Skin of body (tissue), 3 donors: ENCODE measurements at places on chromosomes 4 and X. TPM values are rescaled to one million over a fixed set of nuclear protein-coding genes. Genes with fewer than 3 reads are reported as not detected.

Gene PABPC5
- 4.9 TPM for total RNA-seq

Gene DSPP
- total RNA-seq, result not detected

Gene ASB12
- total RNA-seq, result 2.6 TPM

Gene FREM3
- total RNA-seq, result 0.10 TPM

Gene DDX3X
- total RNA-seq, result 282 TPM

Gene LINC00632
- 61.9 TPM for total RNA-seq

Gene GUCY1A1
- total RNA-seq, result 15.1 TPM

Gene RAI2
- 1.4 TPM for total RNA-seq

Gene MAGEB2
- total RNA-seq, result not detected

Gene CCSER1
- 12.3 TPM for total RNA-seq

Gene UGT2B11
- not detected for total RNA-seq

Gene S100P
- 26.0 TPM for total RNA-seq

Gene NXF2B
- not detected for total RNA-seq

Gene SORCS2
- 5.8 TPM for total RNA-seq

Gene GPR119
- total RNA-seq, result not detected

Gene C4orf51
- not detected for total RNA-seq

Gene KIF4A
- 5.8 TPM for total RNA-seq

Gene TIMP1
- total RNA-seq, result 51.4 TPM

Gene GABRE
- total RNA-seq, result 173 TPM

Gene ACE2
- not detected for total RNA-seq

Gene HSFX2
- total RNA-seq, result not detected

Gene DOCK11
- 25.7 TPM for total RNA-seq

Gene LGI2
- 0.69 TPM for total RNA-seq

Gene TMPRSS11E
- 12.3 TPM for total RNA-seq

Gene CT55
- not detected for total RNA-seq

Gene ARR3
- not detected for total RNA-seq

Gene HPGD
- 34.6 TPM for total RNA-seq

Gene CLDN34
- 0.30 TPM for total RNA-seq

Gene XPNPEP2
- total RNA-seq, result 4.1 TPM

Gene SMIM10
- total RNA-seq, result 2.3 TPM

Gene CPZ
- total RNA-seq, result 14.1 TPM

Gene ITIH6
- total RNA-seq, result 0.10 TPM

Gene ADH1B
- 175 TPM for total RNA-seq
